ENCODE measurements at places on chromosomes 11 and 22.

DNA sequence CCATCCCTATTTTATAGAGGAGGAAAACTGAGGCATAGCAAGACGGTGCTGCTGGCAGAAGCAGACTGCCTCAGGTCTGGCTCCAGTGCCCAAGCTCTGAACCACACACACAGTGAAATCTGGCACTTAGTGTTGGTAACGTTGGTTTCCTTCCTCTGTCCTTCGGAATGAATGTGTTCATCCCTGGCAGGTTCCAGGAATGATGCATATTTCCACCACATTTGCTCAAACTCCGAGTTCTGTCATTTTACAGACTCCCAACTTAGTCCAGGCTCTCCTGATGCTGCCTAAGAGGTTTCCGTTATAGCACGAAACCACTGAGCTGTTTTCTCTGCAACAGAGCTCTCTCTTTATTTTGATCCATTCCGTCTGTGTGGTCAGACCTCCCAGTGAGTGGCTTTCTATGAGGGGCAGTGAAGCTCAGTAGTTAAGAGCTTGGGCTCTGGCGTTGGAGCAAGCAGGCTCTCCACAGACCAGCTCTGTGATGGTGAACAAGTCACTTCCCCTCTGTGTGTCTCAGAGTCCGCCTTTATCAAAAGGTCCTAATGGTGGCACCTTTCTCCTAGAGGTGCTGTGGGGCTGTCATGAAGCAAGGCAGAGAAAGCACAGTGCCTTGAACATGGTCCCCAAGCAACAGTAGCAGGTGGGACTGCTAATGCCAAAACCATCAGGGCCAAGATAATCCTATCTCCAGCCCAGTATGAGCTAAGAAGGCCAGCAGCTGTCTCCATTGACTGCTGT lies 200.3 kb downstream of the MYO18B start:
- no peak for DNase-seq

DNA sequence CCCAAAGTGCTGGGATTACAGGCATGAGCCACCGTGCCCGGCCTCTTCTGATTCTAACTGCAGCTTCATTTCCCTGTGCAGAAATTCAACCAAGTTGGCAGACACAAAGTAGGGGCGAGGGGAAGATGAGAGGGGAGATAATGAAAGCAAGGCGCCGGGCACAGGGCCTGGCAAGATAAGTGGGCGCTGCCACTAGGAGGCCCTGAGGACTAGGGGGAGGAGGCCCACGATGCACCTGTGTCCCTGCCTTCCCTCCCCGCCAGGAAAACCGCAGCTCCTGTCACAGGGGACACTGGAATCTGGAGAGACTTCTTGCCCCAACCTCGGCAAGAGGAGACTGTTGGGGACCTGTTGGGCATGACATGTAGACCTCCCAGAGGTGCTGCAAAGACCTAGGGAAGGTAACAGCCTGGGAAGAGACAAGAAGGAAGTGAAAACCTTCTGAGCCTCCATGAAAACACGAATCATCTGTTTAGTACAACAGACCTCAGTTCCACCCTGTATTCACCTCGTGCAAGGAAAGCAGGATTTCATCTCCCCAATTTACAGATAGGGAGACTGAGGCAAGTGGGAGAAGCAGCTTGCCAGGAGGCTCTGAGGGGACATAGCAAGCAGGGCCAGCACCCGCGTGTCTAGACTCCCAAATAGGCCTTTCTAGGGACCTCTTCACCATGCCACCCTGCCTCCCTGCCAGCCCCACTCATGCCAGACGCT lies 3.1 kb upstream of the LGALS1 start:
- no peak for DNase-seq

- no peak for DNase-seq
Observed at GRCh38 chr11:78905756-78906155, 331.1 kb upstream of the NARS2 start.

GRCh38 chr11:119318240-119319135 lies 1.6 kb upstream of the MCAM start:
- no peak for DNase-seq

- DNase-seq = no peak
Observed at GRCh38 chr11:45332276-45332934, 46.3 kb upstream of the SYT13 start.

GRCh38 chr11:23679041-23679440 lies 817.8 kb upstream of the LUZP2 start:
- no peak for DNase-seq

DNA sequence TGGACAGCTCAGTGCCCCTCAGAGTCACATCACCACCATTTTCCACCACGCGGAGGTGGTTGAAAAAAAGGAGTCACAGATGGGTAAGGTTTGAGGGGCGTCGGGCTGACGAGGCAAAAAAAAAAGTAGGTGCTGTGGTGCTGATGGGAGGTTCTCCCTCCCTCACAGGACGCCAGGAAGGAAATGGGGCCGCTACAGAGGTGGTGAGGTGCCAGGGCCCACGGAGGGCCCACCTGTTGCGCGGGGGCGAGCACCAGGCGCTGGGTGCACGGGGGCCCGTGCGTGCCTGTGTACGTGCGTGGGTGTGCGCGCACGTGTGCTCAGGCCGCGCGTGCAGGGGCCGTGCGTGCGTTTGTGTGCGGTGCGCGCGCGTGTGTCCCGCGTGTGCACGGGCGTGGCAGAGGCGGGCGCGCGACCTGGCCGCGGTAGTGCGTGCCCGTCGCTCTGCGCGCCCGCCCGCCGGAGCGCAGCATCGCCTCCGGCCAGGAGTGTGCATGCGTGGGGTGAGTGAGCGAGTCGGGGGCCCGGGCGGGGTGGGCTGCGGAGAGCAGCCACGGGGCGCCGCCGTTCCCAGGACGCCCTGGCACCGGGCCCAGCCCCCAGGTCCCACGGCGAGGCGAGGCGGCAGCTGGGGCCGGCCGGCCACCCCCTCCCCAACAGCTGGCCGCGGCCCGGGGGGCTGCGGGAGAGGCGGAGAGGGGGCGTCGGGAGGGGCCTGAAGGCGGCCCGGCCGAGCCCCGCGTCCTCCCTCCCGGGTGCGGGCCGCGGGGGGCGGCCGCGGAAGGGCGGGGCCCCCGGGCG lies 2.8 kb downstream of the PDGFB start:
- no peak for DNase-seq

DNA sequence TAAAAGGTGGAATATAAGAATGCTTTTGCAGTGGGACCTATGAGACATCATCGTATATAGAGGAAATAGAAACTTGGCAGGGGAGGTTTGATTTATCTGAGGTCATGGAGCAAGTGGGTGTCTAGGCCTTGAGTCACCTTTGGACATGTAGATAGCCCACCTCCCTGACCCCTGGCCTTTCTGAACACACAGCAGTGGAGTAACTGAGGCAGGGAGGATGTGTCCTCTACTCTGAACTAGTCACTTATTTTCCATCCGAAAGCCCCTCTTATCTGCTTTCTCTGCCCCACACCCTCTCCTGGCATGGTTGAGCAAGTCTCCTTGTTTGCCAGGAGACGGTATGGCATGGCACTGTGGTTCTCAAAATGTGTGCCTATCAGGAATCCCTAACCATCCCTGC lies 7.9 kb downstream of the CD82 start:
- no peak for DNase-seq

DNA sequence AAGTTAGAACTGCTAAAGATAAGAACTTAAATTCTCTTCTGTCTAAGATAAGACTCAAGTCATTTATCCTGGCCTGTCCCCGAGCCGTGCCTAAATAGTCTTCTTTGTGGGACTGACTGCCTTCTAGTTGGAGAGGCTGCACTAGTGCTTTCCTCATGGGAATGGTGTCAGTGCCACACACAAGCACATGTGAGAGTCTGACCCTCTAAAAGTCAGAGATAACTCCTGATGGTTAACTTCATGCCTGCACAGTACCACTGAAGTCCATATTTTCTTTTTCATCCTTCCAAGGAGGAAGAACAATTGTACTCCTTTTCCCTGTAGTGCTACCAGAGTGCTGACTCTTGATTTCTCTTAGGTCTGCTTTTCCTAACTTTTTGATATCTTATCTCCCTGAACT lies 309.7 kb downstream of the TMEM135 start:
- no peak for DNase-seq

DNA sequence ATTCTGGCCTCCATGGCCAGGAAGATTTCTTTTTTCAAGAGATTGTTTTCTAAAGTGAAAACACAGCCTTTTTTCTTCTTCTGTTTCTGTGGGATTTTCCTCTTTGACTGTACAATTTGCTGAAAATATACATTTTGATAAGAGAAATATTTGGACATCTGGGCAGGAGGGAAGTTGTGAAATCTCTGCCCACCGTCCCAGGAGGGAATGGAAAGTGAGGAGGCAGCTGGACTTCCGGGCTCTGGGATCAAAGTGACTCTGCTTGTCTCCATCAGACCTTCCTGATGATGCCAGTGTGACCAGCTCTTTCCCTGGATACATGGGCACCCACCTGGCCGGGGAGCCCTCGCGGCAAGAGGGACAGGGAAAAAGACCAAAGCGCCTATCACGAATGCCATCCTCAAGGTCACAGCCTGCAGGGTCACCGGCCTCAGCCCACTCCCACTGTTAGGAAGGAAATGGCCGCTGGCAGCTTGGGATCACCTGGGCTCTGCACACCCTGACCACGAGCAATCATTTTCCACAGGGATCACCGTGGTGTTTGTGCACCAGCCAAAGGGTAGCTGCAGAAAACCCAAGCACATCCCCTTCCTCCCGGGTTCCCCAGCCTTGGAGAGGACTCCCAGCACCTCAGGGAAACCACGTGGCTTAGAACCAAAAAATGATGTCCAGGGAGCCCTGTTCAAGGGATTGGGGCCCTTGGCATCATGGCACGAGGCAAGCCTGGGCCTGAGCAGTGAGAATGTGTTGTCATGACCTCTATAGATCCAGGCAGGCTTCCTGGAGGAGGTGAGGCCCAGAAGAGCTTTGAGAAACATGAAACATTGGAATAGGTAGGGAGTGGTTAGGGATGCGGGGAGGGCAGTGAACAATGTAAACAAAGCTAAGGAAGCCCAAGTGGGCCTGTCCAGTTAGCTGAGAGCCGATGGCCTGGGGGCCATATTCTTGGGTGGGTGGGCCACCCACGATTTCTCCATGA lies 29.1 kb upstream of the CCND1 start:
- DNase-seq = no peak

GRCh38 chr22:24128021-24128420 lies 53.3 kb upstream of the SUSD2 start:
- no peak for DNase-seq

DNA sequence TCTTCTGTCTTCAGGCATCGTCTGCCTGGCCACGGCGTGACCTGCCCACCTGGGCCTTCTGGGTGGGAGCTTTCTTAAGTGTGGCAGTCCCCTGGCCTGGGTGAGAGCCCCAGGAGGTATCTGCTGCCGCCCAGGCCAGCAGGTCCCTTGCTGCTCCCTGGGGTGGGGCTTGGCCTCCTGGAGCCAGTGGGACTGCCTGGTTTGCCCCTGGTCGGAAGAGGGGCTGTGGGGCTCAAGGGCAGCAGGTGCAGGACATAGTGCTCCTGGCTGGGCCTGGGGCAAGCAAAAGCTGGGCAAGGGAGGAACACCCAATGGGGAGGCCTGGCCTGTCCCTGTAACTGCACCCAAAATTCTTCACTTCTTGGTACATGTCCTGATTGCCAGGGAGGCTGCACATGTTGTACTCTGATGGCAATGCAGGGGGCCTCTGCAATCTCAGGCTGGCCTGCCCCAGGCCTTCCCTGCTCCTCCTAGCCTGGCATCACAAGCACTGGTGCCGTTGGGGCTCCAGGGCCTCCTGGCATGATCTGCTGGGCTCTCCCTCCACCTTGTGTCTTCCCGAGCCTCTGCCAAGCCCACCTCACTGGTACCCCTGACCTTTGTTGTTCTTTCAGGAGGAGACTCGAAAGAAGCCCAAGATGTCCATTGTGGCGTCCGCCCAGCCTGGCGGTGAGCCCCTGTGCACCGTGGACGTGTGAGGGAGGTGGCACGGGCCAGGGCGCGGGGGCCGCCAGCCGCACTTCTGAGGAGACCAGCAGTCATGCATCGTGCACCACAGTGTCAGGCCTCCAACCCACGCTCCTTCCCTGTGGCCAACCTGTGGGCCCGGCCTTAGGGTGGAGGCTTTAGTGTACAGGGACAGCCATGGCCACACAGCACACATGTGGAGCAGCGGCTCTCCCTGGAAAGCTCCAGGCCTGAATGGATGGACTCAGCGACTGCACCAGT lies 6.2 kb upstream of the RANBP1 start:
- DNase-seq = no peak

- no peak for DNase-seq
Observed at GRCh38 chr11:78158987-78159652, 19.7 kb upstream of the ALG8 start.

- no peak for DNase-seq
Observed at GRCh38 chr11:133399855-133400625, 132.3 kb downstream of the OPCML start.

GRCh38 chr11:126711977-126712625 lies 288.5 kb downstream of the KIRREL3 start:
- DNase-seq = no peak

DNA sequence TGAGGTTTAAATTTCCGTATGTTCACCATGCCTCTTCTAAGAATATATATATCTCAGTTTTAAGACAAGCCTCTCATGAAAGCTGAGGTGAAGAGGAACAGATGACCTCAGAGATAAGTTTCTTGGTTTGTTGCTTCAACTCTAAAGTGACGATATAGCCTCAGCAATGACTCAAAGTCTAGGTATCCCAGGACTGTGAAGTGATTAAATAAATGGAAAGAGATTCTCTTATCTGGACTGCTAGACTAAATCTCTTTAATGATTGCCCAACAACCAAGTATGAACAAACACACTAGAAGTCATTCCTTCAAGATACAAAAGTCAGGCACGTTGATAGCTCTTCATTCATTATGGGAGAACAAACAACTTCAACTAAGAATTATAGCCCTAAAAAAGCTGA lies 15.3 kb downstream of the CADM1 start:
- DNase-seq = no peak

GRCh38 chr11:112785149-112785548 lies 176.1 kb upstream of the NCAM1 start:
- no peak for DNase-seq

GRCh38 chr11:48210052-48210451 lies 6.6 kb upstream of the OR4B1 start:
- no peak for DNase-seq

- no peak for DNase-seq
Observed at GRCh38 chr22:35631597-35631996, 14.5 kb upstream of the MB start.

GRCh38 chr22:31277741-31278140 lies 14.5 kb downstream of the PIK3IP1 start:
- no peak for DNase-seq

GRCh38 chr11:33724644-33725035 lies 11.6 kb downstream of the CD59 start:
- DNase-seq = no peak

- DNase-seq = no peak
Observed at GRCh38 chr11:17366495-17366894, 14.9 kb downstream of the NCR3LG1 start.

DNA sequence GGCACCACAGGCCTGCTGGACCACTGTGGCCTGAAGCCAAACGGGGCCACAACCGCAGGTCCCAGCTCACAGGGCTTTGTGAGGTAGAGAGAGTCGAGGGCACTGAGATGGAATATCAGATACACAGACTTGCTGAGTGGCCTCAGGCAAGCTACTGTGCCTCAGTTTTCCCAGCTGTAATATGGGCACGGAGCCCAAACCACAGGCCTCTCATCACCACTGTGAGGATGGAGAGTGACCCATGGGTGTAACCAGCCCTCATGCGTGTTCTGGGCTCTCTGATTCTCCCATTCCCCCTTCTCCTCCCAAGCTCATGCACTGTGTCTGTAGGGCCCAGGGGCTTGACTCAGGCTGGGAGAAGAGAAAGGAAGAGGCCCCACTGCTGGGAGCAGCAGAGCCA lies 4.2 kb downstream of the UNC93B1 start:
- DNase-seq = no peak
